Kidney capillary endothelial cell (primary cell): ENCODE measurements at places on chromosomes 2 and 18.

DNA sequence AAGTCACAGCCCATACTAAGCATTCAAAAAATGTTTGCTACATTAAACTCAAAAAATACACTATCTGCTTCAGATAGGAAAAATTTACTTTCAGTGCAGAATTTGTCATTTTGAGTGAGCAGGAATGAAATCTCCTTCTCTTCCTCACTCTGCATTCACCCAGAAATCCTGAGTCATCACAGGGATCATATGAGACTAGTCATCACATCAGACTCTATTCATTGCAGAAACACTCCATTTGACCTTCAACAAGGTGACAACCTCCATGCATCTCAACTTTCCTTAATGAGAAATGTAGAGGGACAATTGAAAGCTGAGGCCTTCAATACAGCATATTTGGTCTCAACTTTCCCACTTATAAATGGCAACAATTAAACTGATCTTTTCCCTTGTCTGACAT is 130.4 kb upstream of the CYP26B1 start:
- DNase-seq = peak; percentile 26

GRCh38 chr18:48296581-48296980 is 112.6 kb downstream of the ZBTB7C start:
- no peak for DNase-seq

- DNase-seq = no peak
Measured at GRCh38 chr2:44951714-44952113, 10.2 kb downstream of the SIX3 start.

DNA sequence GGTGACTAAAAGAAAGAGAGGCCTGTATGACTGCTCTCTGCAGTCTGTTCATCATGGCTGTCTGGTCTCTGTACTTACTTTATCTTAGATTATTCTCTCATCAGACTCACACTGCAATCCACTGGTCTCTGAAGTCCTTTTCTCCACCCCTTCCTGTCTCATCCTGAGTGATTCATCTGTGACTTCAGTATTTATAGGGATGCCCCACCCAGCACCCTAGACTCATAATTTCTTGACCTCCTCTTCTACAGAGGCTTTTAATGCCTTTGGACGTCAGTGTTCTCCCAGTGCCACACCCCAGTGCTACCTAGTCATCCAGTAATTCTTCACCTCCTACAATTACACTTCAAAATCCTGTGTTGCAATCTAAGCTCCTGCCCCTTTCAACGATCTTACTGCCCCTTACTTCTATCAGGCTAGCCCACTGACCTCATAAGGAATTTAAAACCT is 14.9 kb upstream of the ITPRID2 start:
- DNase-seq = peak; percentile 46
